ENCODE measurements at places on chromosomes 13 and 19. TPM values are rescaled to one million over a fixed set of nuclear protein-coding genes. Genes with fewer than 3 reads are reported as not detected.

DNA sequence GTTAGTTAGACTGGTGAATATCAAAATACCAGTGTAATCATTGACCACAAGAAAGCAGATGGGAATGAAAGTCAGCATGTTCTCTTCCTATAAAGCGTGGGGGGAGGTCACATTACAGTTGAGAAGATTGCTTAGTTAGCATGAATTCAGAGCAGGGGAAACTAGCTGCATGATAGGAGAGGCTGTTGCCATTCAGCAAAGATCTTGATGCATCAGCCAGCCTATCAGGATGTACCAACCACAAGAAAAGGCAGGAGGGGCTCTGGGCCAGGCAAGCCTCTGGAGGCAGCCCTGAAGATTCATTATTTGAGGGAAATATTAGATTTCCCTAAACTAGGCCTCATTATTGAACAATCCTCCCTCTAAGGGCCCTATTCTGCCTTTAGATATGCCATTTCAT, 5.0 kb upstream of the MTMR6 start:
- DNase-seq, result peak; percentile 51

DNA sequence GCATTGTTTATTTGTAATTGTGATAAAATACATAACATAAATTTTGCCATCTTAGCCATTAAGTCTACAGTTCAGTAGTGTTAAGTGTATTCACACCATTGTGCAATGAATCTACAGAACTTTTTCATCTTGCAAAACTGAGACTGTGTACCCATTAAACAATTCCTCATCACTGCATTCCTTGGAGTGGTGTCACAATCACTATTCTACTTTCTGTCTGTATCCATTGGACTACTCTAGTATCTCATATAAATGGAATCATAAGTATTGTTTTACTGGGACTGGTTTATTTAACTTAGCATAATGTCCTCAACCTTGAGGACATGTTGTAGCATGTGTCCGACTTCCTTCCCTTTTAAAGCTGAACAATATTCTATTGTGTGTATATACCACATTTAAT, 36.8 kb downstream of the UFM1 start:
- no peak for DNase-seq

DNA sequence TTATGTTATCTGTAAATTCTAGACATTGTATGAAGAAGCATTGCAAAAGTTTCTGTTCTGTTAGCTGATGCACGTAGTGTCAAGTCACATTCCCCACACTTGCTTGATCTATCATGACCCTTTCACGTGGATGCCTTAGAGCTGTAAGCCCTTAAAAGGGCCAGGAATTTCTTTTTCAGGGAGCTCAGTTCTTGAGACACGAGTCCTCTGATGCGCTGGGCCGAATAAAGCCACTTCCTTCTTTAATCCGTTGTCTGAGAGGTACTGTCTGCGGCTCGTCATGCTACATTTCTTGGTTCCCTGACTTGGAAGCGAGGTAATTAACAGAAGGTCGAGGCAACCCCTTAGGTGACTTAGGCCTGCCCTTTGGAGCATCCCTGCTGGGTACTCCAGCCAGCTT, 5.8 kb downstream of the ZNF816 start:
- DNase-seq, result no peak

DNA sequence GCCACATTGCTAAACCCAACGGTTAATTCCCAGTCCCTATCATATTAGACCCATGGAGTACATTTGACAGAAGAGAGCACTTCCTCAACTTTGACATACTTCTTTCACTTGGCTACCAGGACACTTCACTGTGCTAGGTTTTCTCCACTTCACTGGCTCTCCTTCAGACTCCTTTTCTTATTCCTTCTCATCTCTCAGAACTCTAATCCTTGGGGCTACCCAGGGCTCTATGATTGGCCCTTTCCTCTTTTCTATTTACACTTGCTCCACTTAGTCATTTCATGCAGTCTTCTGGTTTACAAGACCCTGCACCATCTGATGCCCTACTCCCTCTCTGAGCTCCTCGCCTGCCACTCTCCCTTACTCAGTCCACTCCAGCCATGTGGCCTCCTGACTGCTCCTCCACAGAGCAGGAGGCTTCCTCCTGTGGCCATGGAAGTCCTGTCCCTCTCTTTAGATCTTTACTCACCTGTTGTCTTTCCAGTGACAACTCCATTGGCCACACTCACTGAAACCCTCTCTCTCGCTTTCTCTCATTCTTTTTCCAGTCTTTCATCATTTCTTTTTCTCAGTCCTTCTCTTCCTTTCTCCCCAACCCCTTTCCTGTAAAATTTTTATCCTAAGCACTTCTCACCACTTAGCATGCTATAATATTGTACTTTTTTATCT, 90.4 kb downstream of the TBC1D4 start:
- DNase-seq, result no peak

GRCh38 chr13:34942732-34943435, 814 bp downstream of the NBEA start:
- DNase-seq, result peak; percentile 18

DNA sequence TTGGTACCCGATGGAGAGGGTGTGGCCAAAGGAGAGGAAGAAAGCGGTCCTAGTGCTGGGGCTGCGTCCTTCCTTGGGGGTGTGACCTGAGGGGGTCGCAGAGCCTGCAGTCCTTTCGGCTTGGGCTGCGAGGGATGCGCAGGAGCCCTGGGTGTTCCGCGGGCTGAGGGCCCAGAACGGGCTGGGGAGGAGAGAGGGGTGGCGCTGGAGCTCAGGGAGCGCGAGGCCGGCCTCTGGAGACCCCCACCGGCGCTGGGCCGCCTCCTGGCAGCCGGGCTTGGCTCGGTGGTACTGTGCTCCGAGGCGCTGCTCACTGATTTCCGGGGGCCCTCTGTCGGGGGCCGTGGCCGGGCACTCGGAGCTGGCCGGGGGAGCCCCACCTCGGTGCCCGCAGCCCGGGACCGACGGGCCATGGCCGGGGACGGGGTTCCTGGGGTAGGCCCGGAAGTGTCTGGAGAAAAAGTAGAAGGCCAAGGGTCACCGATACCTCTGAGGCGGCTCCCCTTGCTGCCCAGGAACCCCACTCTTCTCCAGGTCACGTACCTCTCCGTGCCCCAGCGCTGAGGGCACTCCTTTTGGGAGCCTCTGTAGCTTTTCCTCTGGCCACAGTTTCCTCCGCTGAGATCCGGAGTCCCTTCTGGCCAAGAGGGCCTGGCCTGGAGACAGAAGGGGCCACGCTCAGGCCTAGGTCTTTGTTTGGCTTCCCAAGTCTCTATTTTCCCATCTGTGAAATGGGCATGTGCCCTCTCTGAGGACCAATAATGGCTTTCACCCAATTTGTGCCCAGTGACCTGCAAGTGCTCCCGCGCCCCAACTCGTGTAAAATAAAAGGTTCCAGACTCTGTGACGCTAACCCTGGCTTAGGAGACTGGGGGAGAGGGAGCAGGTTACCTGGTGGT, 1.6 kb downstream of the PRR36 start:
- DNase-seq, result no peak

DNA sequence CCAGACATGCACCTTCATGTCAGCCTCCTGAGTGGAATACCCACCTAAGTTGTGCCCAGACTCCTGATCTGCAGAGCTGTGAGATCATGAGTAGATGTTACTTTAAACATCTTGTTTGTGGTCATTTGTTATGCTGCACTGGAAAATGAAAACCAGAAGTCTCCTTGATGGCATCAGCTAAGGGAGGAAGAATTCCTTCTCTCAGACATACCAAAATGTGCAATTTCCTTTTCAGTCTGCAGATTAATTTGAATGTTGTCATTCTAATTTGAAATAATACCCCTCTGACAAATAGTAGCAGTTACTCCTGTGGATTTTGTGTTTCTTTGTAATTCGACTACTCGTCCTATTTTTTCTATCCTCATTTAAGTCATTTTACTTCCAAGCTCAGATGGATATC, 59.3 kb downstream of the ITGBL1 start:
- no peak for DNase-seq

GRCh38 chr19:52943884-52944643, 18.6 kb downstream of the ZNF816 start:
- no peak for DNase-seq

- DNase-seq, result no peak
Observed at GRCh38 chr19:58366585-58367430, 4.3 kb upstream of the ZNF497 start.

GRCh38 chr13:102401265-102401664, 583 bp downstream of the FGF14 start:
- no peak for DNase-seq

DNA sequence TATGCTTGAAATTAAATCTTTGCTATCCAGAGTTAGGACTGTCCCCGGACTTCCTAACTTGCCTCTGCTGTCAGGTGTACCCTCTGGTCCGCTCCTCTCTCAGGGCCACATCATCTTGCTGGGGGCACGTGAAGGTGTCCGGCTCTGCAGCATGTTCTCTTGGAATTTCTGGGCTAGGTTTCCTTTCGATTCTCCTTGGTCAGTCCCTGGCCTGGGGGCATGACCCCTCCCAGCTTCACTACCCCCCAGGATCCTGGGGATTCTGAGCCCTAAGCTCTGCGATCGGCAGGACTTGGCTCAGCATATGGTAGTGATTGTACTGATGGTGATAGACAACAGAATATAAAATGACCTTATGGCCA, 5.1 kb upstream of the GPI start:
- no peak for DNase-seq

- no peak for DNase-seq
Observed at GRCh38 chr19:39582891-39583625, 19.3 kb upstream of the LGALS13 start.

DNA sequence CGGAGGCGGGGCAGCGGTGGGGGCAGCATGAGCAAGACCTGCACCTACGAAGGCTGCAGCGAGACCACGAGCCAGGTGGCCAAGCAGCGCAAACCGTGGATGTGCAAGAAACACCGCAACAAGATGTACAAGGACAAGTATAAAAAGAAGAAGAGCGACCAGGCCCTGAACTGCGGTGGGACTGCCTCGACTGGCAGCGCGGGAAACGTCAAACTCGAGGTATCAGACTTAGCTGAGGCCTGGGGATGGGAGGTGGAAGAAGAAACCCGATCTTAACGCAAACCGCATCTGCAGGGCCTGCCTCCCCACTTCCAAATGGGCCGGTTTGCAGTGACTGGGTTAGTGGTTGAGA, 693 bp downstream of the RFXAP start:
- no peak for DNase-seq

UNC13A gene
- not detected for total RNA-seq

CYP2B6 gene
- total RNA-seq, result not detected

KLK12 gene
- total RNA-seq, result not detected

MBD3L2B gene
- not detected for total RNA-seq

RDH8 gene
- not detected for total RNA-seq

SPACA4 gene
- total RNA-seq, result not detected

KASH5 gene
- 0.73 TPM for total RNA-seq

CCDC194 gene
- total RNA-seq, result not detected

EMP3 gene
- 334 TPM for total RNA-seq

SLITRK1 gene
- total RNA-seq, result not detected

All from natural killer cell (primary cell).